ENCODE measurements at places on chromosomes 2 and 18. TPM values are rescaled to one million over a fixed set of nuclear protein-coding genes. Genes with fewer than 3 reads are reported as not detected.

Gene B4GALT6
- 3.0 TPM for total RNA-seq

Gene FRZB
- 1.2 TPM for total RNA-seq

Gene EVX2
- not detected for total RNA-seq

Gene ADAM23
- total RNA-seq = 5.5 TPM

Gene ITPRIPL1
- total RNA-seq = 3.7 TPM

Gene LRP2
- not detected for total RNA-seq

Gene PELI1
- total RNA-seq = 2.4 TPM

Gene CD302
- total RNA-seq = 5.0 TPM

Gene SMC6
- 13.4 TPM for total RNA-seq
